ENCODE measurements at places on chromosomes 13 and 19.

GRCh38 chr13:46126552-46127357 lies 21.9 kb upstream of the CPB2 start:
- DNase-seq: no peak

GRCh38 chr19:2168619-2169424 lies 5.1 kb downstream of the DOT1L start:
- DNase-seq: peak; percentile 52

- no peak for DNase-seq
These were observed 4.4 kb downstream of the FOXO1 start for GRCh38 chr13:40661875-40662665.

DNA sequence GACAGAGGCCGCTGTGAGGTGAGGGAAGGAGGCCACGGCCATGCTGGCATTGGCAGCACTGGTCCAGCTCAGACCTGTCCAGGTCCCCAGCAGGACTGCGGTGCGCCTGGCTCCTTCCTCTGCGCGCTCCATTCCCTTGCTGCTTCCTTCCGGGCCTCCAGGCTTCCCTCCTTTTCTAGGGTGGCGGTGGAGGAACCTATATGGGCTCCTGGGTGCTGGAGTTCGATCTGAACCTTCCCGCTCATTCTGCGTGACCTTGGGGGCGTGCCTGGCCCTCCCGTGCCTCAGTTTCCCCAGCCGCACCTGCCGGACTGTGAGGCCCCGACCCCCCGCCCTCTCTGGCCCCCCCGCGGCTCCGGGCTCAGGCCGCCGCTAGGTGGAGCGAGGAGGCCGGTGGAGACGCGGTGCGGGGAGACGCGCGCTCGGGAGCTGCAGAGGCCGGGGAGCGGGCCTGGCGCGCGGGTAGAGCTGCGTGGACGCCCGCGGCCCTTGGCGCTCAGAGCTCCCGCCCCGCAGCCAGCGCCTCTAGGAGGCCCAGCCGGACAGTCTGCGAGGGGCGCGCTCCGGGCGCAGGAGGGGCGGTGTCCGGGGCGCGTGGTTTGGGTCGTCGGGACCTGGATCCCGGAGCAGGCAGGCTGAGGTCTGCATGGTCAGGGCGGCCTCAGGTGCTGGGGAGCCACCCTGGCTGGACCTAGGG lies 29.9 kb downstream of the EFNA2 start:
- DNase-seq: no peak

GRCh38 chr19:15187026-15188007 lies 13.5 kb downstream of the NOTCH3 start:
- no peak for DNase-seq

- DNase-seq: no peak
These were observed 13.7 kb upstream of the TLE2 start for GRCh38 chr19:3042621-3043267.

GRCh38 chr19:46785980-46786235 lies 2.5 kb downstream of the SLC1A5 start:
- DNase-seq: no peak

DNA sequence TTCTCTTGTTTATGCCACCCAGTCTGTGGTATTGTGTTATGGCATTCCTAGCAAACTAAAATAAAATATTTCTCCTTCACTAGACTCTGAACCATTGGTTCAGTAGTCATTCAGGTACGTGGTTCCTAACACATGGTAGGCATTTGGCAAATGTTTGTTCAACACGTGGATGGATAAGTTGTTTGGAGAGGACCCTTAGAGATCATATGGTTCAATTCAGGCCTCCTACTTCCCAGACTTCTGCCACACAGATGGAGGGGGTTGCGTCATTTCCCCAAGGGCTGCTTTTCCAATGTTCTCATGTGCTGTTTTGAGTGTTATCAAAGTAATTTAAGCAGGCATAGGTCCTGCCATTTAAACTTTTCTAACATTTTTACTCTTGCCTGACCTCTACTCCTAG lies 6.7 kb downstream of the CXCL17 start:
- DNase-seq: no peak

DNA sequence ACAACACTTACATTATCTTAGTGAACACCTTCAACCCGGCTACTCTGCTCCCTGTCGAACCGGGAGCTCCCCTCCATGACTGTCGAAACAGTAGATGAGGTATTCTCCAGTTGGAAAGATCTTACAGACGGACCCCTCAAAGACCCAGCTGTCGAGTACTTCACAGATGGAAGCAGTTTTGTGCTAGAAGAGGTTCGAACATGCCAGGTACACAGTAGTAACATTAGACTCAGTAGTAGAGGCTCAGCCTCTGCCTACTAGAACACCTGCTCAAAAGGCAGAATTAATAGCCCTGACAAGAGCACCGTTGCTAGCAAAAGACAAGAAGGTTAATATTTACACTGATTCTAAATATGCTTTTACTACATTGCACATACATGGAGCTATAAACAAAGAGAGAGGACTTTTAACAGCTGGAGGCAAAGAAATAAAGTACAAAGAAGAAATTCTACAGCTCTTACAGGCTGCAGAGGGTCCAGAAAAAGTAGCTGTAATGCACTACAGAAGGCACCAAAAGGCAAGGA lies 13.6 kb upstream of the SLC15A1 start:
- no peak for DNase-seq

DNA sequence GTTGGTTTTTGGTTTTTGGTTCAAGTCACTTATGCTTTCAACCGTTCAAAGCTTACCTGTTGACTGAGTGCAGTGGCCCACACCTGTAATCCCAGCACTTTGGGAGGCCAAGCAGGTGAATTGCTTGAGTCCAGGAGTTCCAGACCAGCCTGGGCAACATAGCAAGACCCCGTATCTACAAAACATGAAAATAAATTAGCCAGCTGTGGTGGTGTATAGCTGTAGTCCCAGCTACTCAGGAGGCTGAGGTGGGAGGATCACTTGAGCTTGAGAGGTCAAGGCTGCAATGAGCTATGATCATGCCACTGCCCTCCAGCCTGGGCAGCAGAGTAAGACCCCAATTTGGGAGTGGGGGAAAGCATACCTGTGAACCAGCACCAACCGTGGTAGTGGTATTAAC lies 43.7 kb downstream of the PEX11G start:
- no peak for DNase-seq

GRCh38 chr13:90502153-90502552 lies 845.3 kb upstream of the MIR17HG start:
- DNase-seq: no peak

GRCh38 chr13:101384929-101385328 lies 31.4 kb downstream of the NALCN start:
- no peak for DNase-seq

GRCh38 chr13:71067165-71067815 lies 799.7 kb downstream of the DACH1 start:
- DNase-seq: no peak

DNA sequence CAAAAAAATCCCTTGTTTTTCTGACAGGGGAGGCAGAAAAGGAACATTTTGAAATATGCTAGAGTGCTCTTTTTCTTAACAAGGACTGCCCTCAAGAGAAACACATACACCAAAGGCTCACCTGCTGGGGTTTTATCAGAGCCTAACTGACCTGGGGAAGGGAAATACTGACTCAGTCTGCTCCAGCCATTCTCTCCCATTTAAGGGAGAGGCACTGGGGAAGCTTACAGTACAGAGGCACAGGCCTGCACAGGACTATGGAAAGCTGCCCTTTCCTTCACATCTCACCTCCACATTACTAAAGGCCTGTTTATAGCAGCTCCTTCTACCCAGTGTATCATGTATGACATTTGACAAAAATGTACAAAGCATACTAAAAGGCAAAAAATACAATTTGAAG lies 30.3 kb downstream of the TNFRSF19 start:
- DNase-seq: no peak

- DNase-seq: no peak
These were observed 7.8 kb upstream of the DGKH start for GRCh38 chr13:42040730-42041010.

DNA sequence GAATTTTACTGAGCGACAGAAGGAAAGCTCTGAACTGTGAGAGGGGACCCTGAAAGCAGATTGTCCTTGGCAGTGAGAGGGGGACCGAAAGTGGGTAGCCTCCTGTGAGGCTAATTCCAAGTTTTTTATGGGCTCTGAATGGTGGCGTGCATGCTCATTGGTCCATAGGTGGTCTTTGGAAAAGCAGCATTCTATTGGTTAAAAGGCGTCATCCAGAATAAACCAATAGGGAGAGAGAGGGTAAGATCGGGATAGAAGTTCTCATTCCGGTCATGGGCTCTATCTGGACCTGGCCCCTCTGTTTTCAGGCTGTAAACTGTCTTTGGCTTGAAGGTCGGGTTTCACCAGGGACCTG lies 539.8 kb upstream of the PCDH9 start:
- DNase-seq: no peak

DNA sequence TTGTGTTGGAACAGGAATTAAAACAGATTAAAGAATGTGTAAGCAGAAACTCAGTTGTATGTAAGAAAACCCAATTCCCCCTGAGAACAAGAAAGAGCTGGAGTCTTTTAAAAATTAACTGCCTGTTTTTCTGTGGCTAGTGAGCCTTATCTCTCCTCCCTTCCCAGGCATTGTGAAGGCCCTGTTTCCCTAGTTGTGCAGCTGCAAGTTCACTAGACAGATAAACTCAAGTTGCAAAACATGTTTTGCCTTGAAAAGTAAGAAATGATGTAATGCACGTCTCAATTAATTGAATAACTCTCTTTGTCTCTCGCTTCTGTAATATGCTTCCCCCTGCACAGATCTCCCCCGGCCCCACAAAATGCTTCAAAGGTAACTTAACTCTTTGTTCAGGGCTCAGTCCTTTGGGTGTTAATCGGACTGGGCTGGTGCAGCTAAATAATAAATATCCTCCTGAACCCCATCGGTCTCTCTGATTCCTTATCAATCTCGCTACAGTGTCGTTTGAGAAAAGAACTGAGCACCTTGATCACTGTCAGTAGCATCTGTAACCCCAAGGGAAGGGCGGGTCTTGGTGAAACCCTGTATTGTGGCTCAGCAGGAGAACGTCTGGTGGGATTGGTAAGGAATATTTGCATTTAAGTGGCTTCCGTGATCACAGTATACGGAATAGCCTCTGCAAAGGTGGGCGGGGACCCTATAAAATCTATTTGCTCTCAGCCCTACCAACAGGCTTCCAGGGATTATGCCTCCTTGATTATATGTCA lies 1.6 kb upstream of the ZNF556 start:
- DNase-seq: no peak

GRCh38 chr13:51707461-51707860 lies 96.5 kb downstream of the DHRS12 start:
- DNase-seq: no peak

DNA sequence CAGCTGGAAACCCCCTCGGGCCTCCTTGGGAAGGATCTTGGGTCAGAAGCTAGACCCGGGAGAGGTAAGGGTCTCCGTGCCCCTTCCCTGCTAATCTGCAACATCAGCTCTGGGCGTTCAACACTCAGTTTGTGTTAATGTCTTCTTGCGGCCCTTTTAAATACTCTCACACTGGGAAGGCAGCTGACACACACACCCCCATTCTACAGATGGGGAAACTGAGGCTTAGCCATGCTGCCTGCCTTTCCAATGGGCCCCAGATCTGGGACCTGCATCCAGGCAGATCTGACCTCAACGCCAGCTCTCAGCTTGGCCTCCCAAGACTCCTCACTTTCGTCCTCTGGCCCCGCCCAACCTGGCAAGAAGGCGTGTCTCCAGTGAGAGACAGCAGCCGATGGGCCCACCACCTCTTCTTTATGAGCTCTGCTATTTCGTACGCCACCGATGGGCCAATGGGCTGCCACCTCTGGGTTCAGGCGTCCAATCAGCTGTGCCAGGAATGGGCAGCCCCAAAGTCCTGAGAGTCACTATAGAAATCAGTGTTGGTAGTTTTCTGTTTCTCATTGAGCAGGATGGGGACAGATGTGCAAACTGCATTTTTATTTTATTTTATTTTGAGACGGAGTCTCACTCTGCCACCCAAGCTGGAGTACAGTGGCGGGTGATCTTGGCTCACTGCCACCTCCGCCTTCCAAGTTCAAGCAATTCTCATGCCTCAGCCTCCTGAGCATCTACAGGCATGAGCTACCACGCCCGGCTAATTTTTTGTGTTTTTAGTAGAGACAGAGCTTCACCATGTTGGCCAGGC lies 43.8 kb downstream of the DNM2 start:
- DNase-seq: no peak

DNA sequence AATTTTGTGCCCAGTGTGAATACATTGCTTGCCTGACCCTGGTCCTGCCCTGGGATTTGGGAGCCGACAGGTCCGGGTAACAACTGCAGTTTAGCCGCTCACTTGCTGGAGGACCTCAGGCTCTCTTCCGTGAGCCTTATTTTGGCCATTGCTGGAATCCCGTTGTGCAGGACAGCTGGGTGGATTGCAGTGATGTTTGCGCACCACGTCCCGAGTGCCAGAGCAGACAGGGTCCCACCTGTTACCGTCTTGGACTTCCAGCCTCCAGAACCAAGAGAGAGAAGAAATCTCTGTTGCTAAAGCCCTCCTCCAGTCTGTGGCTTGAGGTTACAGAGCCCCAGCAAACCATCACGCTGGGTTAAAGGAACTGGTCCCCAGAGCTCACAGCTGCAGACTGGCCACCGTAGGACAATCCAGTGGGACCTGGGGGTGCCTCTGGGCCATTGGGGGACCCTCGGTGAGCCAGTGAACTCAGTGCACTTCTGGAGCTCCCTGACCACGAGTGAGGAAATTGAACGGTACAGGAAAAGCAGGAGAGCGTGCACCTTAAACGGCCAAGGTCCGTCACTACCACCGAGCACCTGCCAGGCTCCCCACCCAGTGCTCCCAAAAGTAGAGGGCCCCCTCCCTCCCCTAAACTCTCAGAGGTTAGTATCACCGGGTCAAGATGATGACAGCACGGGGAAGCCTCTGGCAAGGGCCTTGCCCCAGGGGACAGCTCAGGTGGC lies 92.9 kb downstream of the GNG7 start:
- no peak for DNase-seq

DNA sequence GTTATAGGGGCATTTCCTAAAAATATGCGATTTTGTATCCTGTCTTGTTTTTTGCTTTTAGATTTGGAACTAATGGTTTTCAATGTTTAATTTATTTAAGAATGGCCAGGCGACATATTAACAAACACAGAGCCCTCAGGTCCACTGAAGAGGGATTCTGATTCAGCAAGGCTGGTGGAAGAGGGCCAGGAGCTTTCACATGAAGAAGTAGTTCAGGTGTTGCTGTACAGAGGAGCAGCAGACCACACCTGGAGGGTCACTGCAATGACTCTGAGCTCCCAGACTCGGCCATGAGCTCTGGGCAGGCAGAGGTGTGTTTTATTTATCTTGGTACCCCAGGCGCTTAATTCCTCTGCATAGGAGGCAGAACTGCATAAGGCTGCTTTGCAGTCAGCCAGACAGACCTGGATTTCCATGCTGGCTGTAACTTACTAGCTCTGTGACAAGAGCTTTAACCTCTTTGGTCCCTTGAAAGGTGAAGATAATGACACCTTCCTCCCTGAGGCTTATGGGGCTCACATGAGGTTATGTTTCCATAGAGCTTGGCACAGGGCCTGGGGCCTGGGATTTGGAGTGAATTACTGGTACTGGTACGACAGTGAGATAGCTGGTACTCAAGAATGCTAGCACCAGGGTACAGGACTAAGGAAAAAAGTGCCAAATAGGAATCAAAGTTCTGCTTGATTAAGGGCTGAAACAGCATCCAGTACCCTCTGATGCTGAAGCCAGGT lies 184.7 kb downstream of the OXGR1 start:
- DNase-seq: no peak
